ENCODE measurements at places on chromosomes 6 and 20.

DNA sequence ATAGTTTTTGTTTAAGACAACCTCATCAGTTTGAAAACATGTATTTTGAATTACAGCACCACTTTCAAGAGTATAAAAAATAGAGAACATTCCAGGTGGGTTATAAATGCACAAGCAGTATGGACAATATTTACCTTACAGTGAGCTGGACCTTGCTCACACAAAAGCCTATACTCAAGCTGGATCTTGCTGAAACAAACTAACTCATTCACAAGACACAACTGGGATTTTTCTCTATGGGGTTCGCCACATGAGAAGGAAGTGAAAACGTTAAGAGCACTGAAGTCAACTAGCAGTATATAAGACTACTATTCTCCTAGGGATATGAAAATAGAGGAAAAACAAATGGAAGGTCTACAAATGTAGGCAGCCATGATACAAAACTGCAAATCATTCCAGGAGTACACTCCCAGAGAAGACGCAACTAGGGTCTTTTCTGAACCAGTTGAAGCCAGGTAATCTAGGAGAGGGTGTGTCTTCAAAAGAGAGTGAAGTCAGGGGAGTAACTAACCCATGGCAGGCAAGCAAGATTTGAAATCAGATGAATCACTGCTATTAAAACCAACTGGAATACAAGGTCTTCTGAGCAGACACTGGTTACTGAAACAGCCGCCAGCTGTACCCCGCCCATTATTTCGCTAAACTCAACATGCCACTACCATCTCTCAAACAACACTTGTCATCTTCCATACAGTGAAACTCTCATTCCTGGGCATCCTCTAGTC, 26.5 kb downstream of the STAU1 start:
- no peak for DNase-seq

GRCh38 chr20:49230561-49231133, 11.4 kb downstream of the DDX27 start:
- DNase-seq, result no peak

- no peak for DNase-seq
Observed at GRCh38 chr6:41675176-41675775, 37.0 kb downstream of the MDFI start.

DNA sequence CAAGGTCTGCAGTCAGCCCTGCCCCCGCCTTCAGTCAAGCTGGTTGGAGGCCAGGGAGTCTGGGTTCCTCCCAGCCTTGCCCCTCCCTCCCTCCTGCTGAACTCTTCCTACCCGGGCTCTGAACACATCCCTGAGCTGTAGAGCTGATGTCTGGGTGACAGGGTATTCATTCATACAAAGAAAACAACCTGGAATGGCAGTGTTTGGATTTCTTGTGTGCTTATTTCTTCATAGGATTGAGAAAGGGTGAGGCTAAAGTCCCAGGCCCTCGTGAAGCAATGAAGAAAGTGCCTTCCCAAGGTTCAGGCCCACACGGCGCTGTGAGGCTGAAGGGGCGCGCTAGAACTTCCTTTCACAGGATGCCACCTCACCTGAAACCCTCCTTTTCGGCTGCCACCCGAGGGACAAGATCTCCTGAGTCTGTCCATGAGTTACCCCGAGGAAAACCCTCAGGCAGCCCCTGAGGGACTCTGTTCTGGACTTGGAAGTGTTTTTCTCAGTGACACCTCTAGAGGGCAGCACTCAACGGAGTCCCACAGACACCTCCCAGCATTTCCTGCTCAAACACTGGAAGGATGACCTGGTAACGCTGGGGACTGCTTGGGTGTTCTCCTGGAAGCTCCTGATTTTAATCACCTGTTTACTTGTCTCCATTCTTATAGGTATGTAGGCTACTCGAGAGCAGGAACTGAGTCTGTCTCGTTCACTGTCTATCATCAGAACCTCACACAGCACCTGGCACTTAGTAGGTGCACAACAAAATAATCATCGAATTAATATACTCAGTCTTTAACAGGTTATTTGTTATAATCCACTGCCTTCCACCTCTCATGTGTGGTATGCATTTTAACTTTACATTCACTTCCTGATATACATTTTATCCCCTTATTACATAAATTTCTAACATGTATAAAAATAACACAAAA, 11.8 kb upstream of the GSTA1 start:
- DNase-seq, result peak; percentile 69

DNA sequence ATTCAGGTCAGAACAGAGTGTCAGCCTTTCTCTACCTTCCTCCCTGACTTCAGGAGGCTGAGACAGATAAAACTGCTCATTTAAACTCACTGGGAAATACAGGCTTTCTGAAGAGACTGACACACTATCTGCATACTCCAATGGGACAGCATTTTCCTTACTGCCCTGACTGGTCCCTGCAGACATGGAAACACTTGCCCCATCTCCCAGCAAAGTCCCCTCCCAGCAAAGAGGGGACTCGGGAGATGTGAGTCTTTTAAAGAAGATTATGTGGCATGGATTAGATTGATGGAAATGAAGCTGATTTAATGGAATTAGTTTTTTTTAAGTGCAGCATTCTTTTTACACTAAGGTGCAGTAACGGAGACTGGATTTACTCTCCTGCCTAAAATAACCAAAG, 90.8 kb downstream of the CFAP61 start:
- DNase-seq, result no peak

DNA sequence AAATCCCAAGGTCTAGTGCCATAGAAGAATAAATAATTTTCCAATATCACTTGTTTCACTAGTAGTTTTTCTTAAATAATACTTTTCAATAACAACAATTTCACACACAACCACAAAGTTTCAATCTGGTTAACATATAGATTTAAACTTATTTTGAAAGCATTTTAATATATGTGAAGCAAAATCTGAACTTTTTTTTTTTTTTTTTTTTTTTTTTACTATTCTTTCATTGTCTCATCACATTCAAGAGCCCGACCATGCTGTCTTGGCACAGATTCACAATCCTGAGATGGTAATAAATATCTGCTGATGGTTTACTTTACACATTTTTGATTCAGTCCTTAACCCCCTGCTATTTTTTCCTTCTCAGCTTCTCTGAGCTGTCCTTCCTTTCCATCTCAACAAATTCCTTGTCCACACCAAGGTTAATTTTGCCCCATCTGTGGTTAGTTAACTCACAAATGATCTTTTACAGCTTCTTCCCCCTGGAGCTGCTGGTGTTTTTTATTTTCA, 262.8 kb downstream of the TMEM242 start:
- no peak for DNase-seq

- no peak for DNase-seq
Observed at GRCh38 chr6:82017288-82017687, 230.3 kb downstream of the IBTK start.

GRCh38 chr6:127204281-127204680, 62.4 kb upstream of the RNF146 start:
- DNase-seq, result no peak

- no peak for DNase-seq
Observed at GRCh38 chr6:122476131-122476530, 4.5 kb upstream of the SERINC1 start.

DNA sequence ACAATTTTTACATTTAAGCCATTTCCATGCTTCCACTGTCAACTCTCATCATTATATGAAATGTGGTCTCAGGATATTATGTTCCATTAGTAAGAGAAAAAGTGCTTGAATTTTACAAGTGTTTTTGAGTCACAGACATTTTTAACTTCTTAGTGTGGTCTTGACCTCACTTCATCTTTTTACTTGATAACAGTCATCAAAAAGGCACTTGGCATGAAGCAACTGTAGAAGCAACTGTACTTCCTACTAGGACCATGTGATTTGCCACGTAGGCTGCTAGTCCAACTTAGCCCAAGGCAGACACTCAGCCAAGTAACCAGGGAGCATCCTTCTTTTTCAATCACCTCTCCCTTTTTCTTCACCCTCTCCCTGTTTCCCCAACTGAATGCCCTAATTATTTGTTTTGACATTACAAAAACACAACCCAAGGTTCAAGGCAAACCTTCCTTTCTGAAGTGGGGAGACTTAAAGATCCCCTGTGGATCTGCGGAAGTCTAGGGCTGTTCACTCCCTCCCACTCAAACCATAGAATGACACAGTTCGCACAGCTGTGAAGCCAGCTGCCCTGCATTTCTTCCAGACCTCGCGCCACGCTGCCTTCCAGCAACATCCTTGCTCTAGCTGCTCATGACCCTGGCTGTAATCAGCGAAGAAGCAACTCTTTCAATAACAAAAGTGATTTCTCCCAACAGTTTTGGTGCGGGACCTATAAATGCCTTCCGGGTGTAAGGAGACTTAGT, 45.0 kb downstream of the PHACTR1 start:
- no peak for DNase-seq

GRCh38 chr6:120671519-120671918, 662.8 kb downstream of the TBC1D32 start:
- DNase-seq, result no peak

DNA sequence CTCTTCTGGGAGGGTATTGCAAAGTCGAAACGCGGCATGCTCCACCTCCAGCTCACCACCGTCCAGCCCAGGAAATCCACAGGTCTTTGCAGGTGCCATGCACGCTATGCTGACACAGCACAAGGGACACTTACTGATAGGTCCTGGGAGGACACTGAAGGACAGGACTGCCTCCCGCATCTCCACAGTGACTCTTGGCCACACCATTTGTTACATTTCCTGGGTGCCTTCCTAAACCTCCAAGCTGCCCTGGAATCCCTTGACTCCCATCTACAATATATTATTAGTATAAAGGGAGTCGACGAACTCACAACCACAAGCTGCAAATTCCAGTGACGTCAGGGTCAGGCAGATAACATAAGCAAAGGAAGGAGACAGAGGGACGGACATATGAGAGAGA, 106.9 kb downstream of the JPH2 start:
- no peak for DNase-seq

DNA sequence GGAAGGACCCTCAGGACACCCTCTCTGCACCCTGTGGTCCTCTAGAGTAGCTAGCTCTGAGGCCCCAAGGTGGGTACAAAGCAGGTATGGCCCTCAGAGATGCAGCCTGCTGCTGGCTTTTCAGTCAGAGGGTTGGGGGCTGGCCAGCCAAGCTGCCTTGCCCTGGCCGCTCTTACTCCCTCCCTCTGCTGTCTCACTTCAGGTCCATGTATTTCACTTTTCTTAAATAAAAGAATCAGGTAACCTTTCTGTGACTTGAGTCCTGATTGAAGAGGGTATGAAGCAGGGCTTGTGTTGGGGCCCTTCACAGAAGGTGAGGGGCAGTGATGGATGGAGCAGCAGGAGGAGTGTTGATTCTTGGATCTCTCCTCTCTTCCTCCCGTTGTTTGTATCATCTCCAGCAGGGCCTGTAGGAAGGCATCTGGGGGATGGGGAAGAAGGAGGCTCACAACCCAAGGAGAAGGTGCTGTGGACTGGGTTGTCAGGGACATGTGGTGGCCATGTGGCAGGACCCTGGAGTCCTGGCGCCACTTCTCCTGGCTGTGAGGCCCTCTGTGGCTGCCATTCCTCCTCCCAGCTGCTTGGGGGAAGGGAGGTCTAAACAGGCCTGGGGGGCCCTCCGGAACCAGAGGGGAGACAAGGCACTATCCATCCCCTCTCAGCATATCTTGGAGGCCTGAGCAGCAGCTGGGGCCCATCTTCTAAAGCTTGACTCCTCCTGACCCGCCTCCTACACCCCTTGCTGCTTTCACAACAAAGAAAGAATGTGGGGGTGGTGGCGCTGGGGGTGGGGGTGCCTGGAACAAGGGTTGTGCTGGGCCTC, 1.1 kb upstream of the PTK7 start:
- DNase-seq, result no peak

GRCh38 chr6:7169296-7169721, 61.5 kb downstream of the RREB1 start:
- DNase-seq, result no peak

DNA sequence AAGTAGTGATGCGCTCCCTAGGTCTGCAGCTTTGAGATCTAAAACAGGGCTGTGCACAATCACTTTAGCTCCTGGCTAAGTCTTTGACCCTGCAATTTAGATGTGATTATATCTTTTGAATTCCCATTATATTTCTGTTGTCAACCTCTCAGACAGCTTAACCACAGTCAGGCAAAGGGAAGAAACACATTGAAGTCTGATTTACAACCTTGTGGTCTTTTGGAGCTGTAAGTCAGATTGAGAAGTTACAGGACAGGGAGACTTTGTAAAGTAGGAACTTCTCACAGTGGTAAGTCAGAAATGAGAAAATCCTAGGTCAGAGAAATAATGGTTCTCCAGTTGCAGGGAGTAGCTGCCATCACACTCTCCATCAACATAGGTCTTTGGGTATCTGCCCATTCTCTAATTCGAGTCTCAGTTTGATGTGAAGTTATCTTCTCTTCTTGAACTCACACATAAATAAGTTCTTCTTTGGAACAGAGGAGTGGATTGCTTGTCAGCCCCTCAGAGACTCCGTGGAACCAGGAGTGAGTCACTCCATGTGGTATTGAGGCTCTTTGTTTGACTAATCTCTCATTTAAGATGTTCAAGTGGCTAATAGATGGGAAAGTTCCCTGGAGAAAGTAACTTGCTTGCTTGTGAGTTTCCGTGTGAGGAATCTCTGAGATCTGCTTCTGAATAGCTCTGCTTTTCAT, 35.0 kb upstream of the SGK1 start:
- DNase-seq, result no peak

DNA sequence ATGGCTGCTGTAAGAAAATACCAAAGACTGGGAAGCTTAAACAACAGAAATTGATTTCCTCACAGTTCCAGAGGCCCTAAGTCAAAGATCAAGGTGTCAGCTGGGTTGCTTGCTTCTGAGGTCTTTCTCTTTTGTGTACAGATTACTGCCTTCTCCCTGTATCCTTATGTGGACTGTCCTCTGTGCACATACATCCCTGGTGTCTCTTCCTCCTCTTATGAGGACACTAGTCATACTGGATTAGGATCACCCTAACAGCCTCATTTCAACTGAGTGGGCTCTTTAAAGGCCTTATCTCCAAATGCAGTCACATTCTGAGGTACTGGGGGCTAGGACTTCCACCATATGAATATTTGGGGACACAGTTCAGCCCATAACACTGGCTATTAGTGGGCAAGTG, 130.0 kb upstream of the DTNBP1 start:
- no peak for DNase-seq

GRCh38 chr20:41287327-41287726, 30.2 kb downstream of the ZHX3 start:
- DNase-seq, result no peak

DNA sequence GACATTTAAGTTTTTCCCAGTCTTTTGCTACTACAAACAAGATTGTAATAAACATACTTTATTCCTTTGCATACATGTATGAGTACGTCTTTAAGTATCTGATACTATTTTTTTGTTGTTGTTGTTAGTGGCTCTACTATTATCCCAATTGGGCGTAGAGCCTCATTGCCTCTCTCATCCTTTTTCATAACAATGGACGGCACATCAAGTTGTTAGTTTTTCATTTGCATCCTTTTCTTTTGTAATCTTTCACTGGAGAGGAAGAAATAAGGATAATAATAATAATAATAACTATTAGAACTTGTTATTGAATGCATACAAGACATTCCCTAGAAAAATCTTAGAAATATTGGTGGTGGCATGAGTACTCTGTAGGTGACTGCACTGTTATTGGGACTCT, 23.1 kb downstream of the HS3ST5 start:
- no peak for DNase-seq

DNA sequence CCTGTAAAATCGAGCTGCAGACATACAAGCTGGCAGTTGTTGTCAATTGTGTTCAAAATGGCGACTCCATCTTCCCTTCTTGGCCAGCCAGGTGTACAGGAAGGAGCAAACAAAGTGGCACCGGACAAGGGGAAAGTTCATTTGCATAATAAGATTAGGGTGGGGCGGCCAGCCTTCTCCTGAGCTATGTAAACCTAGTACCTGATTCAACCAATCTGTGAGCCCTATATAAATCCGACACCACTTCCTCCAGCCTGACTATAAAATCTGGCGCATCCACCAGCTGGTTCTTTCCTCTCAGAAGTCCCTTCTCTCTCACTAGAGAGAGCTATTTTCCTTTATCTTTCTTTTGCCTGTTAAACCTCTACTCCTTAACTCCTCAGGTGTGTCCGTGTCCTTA, 8.1 kb upstream of the HBS1L start:
- DNase-seq, result no peak

Measured in GM20000 (cell line).